Stimulated activated CD4-positive, alpha-beta T cell treated with anti-CD3 and anti-CD28 coated beads, Interleukin-1b, Interleukin-23, amount 100 ng/mL, for 48 hours (primary cell): ENCODE measurements at places on chromosomes 4 and X.

DNA sequence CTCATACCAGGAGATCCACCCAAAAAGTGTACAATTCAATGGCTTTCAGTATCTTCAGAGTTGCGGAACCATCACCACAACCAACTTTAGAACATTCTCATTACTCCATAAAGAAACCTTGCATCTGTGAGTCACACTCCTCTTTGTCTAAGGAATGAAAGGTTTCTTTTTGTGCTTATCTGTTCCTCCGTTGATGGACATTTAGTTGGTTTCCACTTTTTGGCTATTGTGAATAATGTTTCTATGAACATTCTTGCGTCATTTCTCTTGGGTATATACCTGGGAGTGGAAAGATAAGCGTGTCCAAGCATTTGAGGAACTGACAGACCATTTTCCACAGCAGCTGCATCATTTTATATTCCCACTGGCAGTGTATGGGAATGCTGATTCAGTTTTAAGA lies 10.6 kb downstream of the FAM184B start:
- DNase-seq, result no peak

GRCh38 chrX:53265771-53266574 lies 15.4 kb downstream of the IQSEC2 start:
- no peak for DNase-seq

GRCh38 chrX:24651783-24652182 lies 4.6 kb upstream of the PCYT1B start:
- DNase-seq, result no peak

- no peak for DNase-seq
These were observed 376.7 kb downstream of the GPM6A start for GRCh38 chr4:175435381-175435783.
